Muscle of leg (tissue), 16 donors: ENCODE measurements at places on chromosomes 3 and 15. TPM values are rescaled to one million over a fixed set of nuclear protein-coding genes. Genes with fewer than 3 reads are reported as not detected.

PRSS50 gene
- 0.09 TPM for total RNA-seq

SCAMP2 gene
- total RNA-seq: 17.3 TPM

CCR8 gene
- total RNA-seq: not detected

POLQ gene
- 2.7 TPM for total RNA-seq

HDGFL3 gene
- total RNA-seq: 45.8 TPM
